Stimulated activated CD8-positive, alpha-beta memory T cell treated with anti-CD3 and anti-CD28 coated beads, Interleukin-4, amount 100 ng/mL, for 4 hours (primary cell): ENCODE measurements at places on chromosomes 2 and 18.

DNA sequence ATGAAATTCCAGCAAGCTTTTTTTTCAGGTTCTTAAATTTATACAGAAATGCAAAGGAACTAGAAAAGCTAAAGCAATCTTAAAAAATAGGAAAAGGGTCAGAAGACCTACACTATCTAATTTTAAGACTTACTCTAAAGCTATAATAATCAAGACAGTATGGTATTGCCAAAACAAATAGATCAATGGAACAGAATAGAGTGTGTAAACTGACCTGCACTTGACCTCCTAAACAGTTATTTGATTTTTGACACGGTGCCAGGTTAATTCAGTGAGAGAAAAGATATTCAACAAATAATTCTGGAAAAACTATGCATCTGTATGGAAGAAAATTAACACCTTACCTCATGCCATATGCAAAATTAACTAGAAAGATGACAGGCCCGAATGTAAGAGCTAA, 73.6 kb downstream of the OLA1 start:
- DNase-seq = no peak

DNA sequence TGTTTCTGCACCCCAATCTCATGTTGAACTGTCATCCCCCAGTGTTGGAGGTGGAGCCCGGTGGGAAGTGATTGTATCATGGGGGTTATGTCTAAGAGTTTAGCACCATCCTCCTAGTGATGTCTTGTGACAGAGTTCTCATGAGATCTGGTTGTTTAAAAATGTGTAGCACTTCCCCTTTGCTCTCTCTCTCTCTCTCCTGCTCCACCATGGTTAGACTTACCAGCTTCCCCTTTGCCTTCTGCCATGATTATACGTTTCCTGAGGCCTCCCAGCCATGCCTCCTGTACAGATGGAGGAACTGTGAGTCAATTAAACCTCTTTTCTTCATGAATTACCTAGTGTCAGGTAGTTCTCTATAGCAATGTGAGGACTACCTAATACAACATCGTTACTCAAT, 396.9 kb upstream of the LRATD1 start:
- no peak for DNase-seq

DNA sequence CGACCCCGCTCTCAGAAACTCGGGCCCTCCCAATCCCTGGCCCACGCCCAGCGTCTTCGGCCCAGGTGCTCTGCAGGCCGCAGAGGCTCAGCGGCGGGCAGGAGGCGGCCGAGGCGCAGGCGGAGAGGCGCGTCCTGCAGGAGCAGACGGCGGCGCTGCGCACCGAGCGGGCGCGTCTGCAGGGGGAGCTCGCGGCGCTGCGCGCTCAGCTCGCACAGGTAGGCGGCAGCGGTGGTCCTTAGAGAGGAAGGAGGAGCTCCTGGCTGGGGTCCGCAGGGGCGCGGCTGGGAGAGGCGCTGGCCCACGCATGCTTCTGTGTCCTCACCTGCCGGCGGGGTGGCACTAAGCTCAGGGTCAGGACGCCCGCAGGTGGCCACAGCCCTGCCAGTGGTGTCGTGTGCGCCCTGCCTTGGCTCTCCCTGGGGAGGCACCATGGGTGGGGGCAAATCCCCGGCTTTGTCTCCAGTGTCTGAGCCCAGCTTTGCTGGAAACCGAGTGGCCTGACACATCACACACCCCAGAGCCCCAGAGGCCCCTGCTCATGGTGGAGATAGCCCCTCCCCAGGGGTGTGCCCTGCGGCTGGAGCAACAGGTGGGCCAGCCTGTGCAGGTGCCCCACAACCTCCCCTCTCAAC, 14.9 kb upstream of the SNED1 start:
- no peak for DNase-seq

GRCh38 chr2:23838581-23838980, 88.3 kb downstream of the ATAD2B start:
- no peak for DNase-seq

GRCh38 chr2:113085542-113085941, 17.8 kb downstream of the IL1F10 start:
- no peak for DNase-seq

DNA sequence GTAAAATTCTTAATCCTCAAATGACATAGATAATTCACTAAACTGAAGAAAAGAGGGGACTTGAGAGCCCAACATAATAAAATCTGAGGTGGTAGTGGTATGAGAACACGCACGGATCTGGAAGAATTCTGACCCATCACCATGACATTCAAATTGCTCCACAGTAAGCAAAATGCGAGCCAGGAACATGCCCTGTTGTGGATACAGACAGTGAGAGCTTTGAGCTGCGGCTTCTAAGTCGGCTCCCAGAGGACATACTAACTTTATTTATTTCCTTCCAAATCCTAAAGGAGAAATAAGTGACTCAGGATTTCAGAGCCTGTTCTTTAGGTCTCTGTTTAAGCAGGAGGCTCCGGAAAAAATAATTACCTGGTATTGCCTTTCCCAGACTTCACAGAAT, 143.4 kb upstream of the SMAD7 start:
- DNase-seq = no peak

DNA sequence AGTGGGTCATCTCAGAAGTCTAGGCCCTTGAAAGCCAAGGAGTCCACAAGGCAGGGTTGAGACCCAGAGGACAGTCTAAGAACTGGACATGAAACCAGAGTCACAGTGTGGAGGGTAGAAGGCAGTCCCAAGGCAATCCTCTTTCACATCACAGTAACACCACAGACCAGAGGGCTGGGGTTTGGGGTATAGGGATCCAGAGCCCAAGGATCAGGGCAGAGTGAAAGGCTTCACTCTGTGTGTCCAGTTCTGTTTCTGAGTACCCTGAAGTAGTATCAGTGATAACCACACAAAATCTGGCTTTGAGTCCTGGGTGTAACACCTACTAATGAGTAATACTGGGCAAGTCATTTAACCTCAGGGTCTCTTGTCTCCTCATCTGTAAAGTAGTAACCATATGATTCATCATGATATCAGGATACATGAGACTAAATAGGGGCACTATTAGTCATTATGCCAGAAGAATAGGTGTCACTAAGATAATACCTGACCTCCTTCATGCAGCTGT, 91.0 kb downstream of the ICA1L start:
- DNase-seq = no peak
